ENCODE measurements at places on chromosomes 4 and X. TPM values are rescaled to one million over a fixed set of nuclear protein-coding genes. Genes with fewer than 3 reads are reported as not detected.

DNA sequence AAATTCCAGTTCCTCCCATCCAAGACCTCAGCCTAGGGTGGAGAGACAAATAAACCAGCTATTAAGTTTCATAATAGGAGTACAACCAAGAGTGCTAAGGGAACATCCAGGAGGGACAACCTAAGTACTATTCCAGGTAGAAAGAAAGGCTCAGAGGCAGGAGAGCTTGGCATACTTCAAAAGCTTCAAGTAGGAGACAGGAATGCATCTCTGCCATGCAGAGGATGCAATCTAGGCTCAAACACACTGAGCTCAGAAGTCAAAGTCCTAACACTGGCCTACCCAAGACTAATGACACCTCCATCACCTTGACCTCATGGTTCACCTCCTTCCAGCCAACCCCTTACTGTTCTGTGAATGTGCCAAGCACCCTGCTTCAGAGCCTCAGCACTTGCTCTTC is 8.1 kb downstream of the WDFY3 start:
- no peak for DNase-seq

The TBC1D25 gene
- 4.6 TPM for total RNA-seq

GRCh38 chr4:80183250-80184052 is 13.9 kb upstream of the PRDM8 start:
- DNase-seq: no peak

DNA sequence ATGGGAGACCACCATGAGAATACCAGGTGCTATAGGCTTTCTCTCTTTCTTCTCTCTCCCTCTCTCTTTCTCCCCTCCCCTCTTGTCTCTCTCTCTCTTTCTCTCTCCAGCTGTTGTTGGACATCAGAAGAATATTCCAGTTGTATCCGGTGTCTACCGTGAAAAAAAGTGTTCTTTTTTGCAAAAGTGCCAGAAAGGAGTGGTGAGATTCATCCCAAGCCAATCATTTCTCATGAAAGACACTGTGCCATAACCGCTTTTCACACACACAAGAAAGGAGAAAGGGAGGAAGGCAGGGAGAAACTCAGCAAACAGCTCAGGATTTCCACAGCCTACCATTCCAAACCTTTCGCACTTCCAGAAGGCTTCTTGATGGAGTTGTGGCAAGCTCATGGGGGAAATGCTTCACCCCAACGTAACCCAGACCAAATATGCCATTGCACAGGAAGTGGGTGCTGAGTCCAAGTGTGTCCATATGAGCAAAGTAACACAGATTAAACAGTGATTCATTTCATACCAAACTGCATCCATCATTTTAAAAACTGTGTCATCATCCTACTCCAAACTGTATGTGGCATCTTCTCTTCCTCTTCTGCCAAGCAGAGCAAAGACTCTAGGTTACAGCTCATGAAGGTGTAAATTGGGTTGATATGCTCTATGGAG is 224.0 kb downstream of the APBB2 start:
- no peak for DNase-seq

GRCh38 chrX:96447161-96447560 is 237.5 kb upstream of the DIAPH2 start:
- no peak for DNase-seq

DNA sequence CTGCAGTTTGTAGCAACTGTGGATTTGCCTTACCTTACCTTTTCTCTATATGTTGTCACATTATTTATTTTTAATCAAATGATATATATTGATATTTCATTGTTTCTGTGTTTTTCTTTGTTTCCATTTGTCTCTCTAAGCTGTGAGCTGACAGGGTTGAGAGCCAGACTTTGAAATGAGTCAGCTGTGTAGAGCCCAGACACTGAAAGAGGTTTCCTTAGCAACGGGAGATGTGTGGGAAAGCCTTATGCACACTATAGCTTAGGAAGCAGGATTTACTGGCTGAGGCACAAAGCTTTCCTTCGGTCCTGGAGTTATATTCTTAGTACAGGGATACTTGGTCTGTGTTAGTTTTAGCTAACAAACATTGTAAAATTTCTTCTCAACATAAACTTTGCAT is 192.2 kb downstream of the FGF13 start:
- DNase-seq: no peak

GRCh38 chr4:140286456-140286855 is 87.0 kb upstream of the SCOC start:
- no peak for DNase-seq

The ADAMTS3 gene
- total RNA-seq: 0.29 TPM

- DNase-seq: no peak
Measured at GRCh38 chr4:171857302-171858012, 44.3 kb downstream of the GALNTL6 start.

The CT45A5 gene
- not detected for total RNA-seq

GRCh38 chr4:89863533-89863932 is 26.6 kb upstream of the SNCA start:
- no peak for DNase-seq

DNA sequence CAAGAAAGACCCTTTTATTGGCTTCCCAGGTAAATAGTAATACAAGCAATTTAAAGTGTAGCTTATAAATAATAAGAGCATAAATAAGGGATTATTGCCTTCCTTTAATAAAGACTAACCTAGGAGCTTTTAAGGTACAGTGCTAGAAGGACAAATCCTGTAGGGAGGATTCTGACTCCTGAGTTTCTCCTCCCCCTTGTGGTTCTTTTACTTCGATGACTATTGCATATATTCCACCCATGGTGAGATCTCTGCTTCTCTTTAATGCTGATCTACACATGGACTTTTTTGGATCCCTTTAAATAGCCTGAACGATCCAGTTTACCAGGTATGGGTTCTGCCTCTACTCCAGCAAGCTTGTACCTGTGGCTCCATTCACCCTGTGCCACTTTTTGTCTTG is 2.5 kb downstream of the GALNT7 start:
- DNase-seq: no peak

The PAGE4 gene
- total RNA-seq: not detected

- DNase-seq: no peak
Measured at GRCh38 chrX:70254063-70254400, 6.0 kb downstream of the P2RY4 start.

- DNase-seq: no peak
Measured at GRCh38 chrX:154432210-154432609, 3.7 kb downstream of the ATP6AP1 start.

DNA sequence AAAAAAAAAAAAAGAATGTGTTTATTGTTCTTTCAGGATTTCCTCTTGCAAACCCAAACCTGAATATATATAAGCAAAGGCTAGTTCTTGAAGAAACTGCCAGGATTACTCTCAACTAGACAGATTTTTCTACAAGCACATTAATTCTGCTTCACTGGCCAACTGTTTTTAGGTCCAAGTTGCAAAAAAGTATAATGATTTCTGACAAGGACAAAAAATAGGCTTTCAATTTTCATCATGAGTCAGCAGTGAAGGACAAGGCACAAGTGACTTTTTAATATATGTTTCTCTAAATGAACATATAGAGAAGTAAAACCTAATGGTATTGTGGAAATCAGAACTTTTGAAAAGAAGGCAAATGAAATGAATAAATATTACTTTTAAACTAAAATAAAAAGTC is 73.7 kb downstream of the ELOVL6 start:
- no peak for DNase-seq

DNA sequence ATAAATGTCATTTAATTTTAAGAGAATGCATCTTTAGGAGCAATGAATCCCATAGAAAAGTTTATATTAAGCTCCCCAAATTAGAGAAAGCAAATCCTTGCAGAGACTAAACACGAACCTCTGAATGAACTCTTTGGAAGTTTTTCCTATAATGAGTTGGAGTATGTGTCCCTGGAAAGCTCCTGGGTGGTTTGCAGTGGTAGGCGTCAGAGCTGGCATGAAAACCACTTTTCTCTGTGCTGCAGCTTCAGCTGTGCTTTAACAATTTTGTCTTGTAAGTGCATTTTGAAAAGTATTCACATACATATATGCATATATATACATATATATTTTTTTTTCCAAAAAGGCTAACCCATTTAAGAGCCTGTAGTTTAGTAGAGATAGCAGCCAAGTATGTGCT is 148.7 kb upstream of the TBC1D9 start:
- DNase-seq: peak; percentile 74

The PDE5A gene
- 115 TPM for total RNA-seq

The STATH gene
- not detected for total RNA-seq

DNA sequence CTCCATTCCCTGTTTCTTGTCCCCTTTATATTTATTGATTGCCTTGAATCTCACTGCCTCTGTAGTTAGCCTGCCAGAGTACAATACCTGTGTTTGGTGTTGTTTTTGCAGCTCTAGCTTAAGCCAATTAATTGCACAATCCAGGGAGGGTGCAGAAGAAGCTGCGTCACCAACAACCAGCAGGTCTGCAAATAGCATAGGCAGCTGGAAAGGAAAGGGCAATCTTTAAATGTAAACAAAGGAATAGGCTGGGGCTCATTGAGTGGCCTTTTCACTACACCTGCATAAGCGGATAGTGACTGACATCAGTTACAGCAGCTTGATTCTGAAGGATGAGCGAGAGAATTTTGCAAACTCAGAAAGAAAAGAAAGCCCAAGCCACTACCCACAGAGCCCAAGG is 106.8 kb upstream of the RAI2 start:
- DNase-seq: peak; percentile 57
